Muscle of leg (tissue), 16 donors: ENCODE measurements at places on chromosomes 12 and 14.

GRCh38 chr14:95322651-95323050 lies 2.9 kb upstream of the CLMN start:
- peaks cover 30% of the 10 kb centered on the region for H3K27me3 ChIP-seq
- H3K4me1 ChIP-seq: peaks cover 25% of the 10 kb centered on the region
- no peak for DNase-seq
- no peak overlapping the region for H3K4me3 ChIP-seq
- H3K27ac ChIP-seq: no peak overlapping the region

DNA sequence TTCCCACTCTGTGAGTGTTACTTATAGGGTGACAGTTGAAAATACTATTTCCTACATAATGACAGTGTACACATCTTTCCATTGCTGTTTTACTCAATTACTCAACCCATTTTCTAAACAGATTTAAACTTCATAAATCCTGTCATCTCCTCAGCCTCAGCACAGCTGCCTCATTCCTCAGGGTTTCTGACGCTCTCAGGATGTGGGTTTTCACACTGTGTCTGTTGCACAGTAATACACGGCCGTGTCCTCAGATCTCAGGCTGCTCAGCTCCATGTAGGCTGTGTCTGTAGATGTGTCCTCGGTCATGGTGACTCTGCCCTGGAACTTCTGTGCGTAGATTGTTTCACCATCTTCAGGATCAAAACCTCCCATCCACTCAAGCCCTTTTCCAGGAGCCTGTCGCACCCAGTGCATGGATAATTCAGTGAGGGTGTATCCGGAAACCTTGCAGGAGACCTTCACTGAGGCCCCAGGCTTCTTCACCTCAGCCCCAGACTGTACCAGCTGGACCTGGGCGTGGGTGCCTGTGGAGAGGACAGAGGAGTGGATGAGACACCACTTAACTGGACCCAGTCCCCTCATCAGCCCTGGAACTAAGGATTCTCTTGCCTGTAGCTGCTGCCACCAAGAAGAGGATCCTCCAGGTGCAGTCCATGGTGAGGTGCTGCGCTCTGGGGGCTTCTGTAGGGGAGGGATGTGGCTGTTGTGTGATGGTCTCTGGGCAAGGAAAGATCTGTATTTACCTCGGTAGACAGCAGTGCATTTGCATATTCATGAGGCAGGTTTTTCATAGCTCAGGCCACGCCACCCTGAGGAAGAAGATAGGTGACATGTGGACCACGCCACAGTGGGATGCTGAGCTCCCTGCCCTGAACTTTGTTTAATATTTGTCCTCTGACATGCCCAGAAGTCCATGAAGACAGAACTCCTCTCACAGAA lies 750.2 kb downstream of the TMEM121 start:
- DNase-seq: no peak
- no peaks in the 10 kb centered on the region for H3K4me1 ChIP-seq
- no peak overlapping the region for H3K27ac ChIP-seq
- no peak overlapping the region for H3K4me3 ChIP-seq

- DNase-seq: no peak
- no peaks in the 10 kb centered on the region for H3K27me3 ChIP-seq
- no peak overlapping the region for H3K4me3 ChIP-seq
- no peaks in the 10 kb centered on the region for H3K4me1 ChIP-seq
Observed at GRCh38 chr14:24249230-24250021, 7.0 kb upstream of the TINF2 start.

DNA sequence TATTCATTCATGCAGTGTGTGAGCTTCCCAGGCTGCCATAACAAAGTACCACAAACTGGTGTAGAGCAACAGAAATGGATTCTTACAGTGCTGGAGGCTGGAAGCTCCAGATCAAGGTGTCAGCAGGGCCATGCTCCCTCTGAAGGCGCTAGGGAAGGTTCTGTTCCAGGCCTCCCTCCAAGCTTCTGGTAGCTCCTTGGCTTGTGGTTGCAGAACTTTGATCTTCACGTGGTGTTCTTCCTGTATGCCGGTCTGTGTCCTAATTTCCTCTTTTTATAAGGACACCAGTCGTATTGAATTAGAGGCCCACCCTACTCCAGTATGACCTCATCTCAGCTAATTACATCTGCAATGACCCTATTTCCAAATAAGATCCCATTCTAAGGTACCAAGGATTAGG lies 3.1 kb downstream of the OTUB2 start:
- H3K27ac ChIP-seq: no peak overlapping the region
- H3K4me3 ChIP-seq: no peak overlapping the region
- no peak for DNase-seq
- H3K4me1 ChIP-seq: peaks cover 6% of the 10 kb centered on the region

DNA sequence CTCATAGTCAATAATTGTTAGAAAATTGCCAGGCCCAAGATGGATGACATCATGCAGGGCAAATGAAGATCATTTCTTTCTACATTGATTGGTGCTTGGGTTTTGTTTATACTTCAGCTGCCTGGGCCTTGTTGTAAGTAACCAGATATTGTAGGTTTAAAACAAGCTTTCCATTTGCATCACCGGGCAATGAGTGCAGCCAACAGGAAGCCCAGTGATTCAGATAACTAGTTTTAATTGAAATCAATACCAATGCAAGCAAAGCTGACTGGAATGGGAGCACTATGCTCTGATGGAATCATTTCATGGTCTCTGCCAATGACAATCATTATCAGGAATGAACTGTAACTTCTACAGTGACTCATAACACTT lies 279.3 kb downstream of the DUSP6 start:
- H3K4me3 ChIP-seq: no peak overlapping the region
- peaks cover 5% of the 10 kb centered on the region for H3K4me1 ChIP-seq
- no peak for DNase-seq
- no peaks in the 10 kb centered on the region for H3K27me3 ChIP-seq
- no peak overlapping the region for H3K27ac ChIP-seq

DNA sequence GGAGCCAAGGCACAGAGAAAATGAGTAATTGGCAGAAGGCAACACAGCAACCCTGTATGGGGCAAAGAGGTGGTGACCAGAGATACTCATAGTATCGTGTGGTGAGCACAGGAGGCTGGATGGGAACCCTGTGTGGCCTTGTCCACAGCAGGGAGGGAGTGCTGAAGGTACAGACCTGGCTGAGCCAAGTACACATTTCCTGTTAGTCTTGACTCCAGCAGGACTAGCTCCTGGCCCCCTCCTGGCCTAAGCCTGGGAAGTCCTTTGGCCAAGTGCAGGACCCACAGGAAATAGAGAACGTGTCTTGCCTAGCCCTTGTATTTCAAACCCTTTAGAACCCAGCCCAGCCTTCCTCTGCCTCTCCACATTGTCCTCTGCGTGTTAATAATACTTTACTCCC lies 289.8 kb upstream of the PWP1 start:
- no peak overlapping the region for H3K4me3 ChIP-seq
- H3K27me3 ChIP-seq: no peaks in the 10 kb centered on the region
- no peak overlapping the region for H3K27ac ChIP-seq
